Panc1 (cell line): ENCODE measurements at places on chromosomes 11 and 22. TPM values are rescaled to one million over a fixed set of nuclear protein-coding genes. Genes with fewer than 3 reads are reported as not detected.
A peak's percentile ranks its signal among the peaks of the same experiment; 100 is the strongest.

DNA sequence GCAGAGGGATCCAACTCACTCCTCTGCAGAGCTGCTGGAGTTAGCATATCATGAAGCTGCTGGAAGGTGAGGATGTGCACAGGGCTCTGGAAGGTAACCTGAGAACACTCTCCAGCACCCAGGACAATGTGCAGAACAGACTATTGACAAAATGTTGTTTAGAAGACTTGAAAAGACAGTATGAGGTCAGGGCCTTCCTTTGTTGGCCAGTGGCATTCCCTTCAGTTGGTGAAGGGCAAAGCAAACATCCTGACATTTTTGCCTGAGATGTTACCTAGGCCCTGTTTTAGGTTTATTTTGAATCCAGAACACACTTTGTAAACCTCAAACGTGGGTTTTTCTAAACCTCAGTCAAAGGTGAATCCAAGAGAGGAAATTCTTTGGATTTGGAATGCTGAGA lies 67.8 kb downstream of the DEPDC5 start:
- DNase-seq: no peak

LINC01488 gene
- total RNA-seq: not detected

DNA sequence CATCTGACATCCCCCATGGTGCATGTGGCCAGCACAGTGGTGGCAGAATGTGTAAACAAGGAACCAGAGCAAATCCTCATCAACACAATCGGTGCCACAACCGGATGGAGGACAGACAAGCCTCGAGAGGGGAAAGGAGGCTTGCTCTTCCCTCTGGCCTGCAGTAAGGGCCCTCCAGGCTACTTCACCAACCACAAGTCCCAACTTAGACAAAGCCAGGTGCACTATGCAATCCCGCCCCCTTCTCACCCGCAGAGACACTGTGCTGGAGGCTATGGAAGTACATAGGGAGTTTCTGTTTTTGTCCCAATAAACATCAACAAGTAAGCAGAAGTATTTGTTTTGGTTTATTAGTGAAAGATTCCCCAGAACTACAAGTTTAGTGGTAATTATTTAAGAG lies 54.3 kb downstream of the SPATA19 start:
- no peak for DNase-seq

OR6A2 gene
- 0.15 TPM for total RNA-seq

GRCh38 chr11:12668166-12668565 lies 6.1 kb upstream of the TEAD1 start:
- no peak for DNase-seq

DNA sequence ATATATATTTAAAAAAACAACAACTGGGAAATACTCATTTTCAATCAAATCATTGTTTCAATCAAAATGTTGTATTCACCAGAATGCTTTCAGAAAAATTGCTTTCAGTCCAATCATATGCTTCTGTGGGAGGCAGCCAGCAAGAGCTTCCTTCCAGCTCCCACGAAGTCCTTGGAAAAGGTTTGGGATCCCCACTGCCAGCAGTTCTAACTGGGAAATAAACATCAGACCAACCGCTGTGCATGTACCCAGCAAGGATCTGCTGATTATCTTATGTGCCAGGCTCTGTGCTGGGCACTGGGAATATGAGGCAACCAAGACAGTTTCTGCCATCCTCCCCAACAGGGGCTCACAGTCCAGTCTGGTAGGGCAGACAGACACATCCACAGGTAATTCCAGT lies 10.8 kb downstream of the RPS13 start:
- no peak for DNase-seq

FAM227A gene
- total RNA-seq: 2.4 TPM

POU2F3 gene
- total RNA-seq: not detected

- DNase-seq: no peak
Measured at GRCh38 chr11:47108214-47108613, 68.5 kb downstream of the ARFGAP2 start.

DNA sequence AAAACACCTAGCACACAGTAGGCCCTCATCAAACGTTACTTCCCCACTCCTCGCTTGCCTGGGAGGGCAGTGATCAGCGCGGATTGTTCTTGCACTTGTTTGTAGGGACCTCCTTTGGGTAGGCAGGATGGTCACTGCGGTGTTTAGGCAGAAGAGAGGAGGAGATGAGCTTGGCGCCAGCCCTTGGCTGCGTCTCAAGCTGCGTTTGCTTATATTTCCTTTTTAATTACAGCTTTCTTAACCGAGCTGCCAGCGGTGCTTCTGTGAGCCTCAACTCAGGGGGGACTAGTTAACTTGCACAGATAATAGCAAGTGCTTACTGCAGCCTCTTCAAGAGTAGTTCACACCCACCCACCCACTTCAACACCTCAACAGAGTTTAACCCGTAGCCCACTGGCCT lies 15.1 kb downstream of the IFT27 start:
- no peak for DNase-seq

DNA sequence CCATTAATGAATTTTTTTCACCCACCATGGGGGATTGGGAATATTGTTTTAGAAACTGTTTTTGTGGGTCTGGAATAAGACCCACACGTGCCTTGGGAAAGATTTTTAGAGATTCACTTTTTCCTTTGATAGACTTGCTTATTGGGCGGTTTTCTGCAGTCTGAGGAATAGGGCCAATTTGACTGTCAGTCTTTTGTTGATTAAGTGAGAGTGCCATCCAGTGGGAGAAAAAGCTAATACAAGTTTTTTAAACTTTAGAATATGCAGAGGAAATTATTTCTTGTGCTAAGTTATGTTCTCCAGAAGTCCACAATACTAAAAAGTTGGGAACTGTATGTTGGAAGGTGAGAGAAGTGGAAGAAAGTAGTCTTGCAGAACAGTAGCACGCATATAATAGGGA lies 56.1 kb downstream of the PRMT3 start:
- DNase-seq: peak; percentile 2

RASSF10 gene
- not detected for total RNA-seq

- no peak for DNase-seq
Measured at GRCh38 chr11:64624883-64625481, 34.0 kb downstream of the SLC22A12 start.

DNA sequence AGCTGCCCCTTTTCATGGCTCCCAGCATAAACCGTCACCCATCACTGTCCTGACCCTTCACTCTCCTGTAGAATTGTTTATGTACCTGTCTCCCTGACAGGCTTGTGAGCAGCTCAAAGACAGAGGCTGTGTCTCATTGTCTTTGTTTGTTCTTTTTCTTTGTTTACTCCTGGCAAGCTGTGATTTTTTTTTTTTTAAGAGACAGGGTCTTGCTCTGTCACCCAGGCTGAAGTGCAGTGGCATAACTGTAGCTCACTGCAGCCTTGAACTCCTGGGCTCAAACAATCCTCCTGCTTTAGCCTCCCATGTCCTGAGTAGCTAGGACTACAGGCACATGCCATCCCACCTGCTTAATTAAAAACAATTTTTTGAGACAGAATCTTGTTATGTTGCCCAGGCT lies 9.7 kb downstream of the ARHGAP1 start:
- DNase-seq: no peak

DNA sequence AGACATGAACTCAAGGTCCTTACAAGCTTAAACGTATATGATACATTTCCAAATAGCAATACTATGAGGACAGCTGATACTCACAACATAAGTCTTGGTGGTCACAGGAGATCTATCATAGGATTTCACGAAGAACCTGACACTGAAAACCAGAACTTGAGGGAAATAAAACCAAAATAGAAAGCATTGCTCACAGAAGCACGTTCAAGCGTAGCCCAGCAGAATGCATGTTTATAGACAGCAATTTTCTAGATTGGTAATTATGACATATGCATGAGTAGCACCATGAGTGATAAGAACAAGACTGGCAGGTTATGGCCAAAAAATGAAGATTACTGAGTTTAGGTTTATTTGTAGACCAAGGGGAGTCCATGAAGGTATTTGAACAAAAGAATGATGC lies 243.5 kb downstream of the ETS1 start:
- DNase-seq: no peak

SMTNL1 gene
- not detected for total RNA-seq

KREMEN1 gene
- 2.2 TPM for total RNA-seq

OR5D16 gene
- total RNA-seq: not detected

GRCh38 chr11:60098508-60098907 lies 10.0 kb downstream of the MS4A2 start:
- DNase-seq: no peak

- peak; percentile 98 for DNase-seq
Measured at GRCh38 chr11:75814677-75815344, at the start of gene UVRAG. Gene UVRAG (plus strand): TSS chr11:75815210. CDS start chr11:75815408, 198 bp downstream.

DNA sequence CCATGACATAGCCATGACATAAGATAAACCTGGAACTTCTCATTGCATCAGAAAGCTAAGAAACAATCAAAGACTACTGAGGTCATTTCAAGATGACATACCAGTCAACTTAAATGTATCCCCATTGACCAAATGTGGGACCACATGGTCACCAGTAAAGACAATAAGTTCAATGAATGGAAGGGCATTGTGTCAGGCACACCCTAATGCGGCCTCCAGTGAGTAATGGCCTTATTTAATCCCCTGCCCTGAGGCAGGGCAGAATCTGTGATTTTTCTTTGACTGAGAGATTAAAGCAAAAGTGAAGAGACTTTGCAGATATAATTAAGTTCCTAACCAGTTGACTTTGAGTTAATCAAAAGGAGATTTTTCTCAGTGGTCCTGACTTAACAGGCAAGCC lies 17.3 kb upstream of the SYT8 start:
- DNase-seq: no peak

KCNQ1 gene
- total RNA-seq: 1.0 TPM

OR51B2 gene
- total RNA-seq: not detected

DNA sequence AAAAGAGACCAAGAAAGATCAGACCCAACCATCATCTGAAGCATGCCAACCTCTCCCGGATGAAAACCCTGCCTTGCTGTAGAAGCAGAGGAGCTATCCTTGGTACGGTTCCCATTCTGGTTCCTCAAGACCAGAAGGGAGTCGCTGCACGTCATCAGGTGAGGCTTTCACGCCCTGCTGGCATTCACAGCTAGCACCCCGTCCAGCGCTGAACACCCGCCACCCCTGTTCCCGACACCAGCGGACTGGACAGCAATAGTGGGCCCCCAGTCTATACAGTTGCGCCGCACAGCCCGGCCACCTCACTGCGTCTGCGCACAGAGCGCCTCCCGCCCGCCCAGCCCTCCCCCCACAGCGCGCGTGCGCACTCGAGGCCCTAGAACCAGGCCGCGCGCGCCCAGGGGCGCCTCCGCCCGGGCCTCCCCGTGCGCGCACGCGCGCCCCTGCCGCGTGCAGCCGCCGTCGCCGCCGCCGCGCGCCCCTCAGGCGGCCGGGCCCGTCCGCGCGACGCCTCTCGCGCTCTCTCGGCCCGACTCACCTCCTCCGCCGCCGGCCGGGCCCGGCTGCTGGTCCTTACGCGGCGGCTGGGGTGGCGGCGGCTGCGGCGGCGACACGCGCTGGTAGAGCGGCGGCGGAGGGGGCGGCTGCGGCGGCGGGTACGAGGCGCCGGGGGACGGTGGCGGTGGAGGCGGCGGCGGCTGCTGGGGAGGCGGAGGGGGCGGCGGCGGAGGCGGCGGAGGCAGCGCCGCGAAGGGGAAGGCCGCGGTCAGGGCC lies 706 bp downstream of the SF1 start:
- no peak for DNase-seq

DNA sequence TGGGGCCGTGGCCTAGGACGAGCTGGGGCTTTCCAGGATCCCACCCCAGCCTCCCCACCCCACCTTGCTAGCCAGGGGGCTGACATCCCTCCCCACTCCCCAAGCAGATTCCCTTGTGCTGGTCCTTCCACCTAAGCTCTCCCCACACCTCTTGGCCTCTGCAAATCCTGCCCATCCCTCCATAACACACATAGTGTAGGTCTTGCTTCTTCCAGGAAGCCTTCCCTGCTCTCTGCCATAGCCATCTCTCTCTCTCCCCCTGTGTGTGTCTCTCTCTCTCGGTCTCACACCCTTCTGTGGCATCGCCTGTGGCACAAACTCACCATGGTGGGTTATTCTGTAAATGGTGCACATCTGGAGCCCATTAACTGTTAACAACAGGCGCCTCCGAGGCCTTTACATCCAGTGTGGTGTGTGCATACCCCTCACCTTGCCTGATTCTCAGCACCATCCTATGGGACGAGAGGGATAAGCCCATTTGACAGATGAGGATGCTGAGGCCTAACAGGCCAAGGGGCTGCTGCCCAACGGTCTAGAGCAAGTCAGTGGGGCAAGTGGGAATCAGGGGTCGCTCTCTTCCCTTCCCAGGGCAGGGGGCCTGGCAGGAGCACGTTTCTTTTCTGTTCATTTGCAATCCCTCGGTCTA lies 22.2 kb upstream of the PICK1 start:
- no peak for DNase-seq

DNA sequence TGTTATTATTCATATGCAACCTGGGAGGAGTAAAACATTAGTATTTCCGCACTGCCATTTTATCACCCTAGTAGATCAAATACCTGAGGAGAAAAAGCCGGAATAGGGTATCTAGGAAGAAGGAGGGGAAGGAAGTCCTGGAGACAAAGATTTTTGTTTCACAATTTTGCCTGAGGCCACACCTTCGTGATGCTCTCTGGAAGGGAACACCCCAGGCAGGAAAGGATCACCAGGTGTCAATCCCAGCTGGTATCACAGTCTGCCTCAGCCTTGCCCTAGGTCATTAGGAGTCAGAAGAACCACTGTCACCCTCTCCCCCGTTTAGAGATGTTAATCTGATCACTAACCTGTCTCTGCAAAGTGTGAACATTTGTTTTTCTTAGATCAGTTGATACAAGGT lies 35.4 kb upstream of the IGSF9B start:
- no peak for DNase-seq

DNA sequence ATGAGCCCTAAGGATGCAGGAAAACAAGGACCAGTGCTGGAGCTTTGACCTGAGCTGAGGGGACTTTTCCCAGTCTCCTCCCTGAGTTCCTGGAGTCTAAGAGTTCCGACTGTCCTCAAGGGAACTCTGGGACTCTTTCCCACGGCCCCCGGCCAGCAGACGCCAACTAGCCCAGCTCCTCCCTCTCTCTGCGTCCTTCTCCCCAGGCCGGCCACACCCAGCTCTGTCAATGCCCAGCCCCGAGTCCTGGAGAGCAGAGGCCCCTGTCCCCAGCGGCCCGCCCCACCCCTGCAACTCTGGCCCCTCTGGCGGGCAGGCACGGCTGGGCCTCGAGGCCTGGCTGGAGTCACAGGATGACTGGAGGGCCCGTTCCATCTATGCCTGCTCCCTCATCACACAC lies 29.8 kb downstream of the NECTIN1 start:
- no peak for DNase-seq

RAG2 gene
- total RNA-seq: 0.10 TPM

- no peak for DNase-seq
Measured at GRCh38 chr22:46295277-46295971, 1.2 kb upstream of the GTSE1 start.

DNA sequence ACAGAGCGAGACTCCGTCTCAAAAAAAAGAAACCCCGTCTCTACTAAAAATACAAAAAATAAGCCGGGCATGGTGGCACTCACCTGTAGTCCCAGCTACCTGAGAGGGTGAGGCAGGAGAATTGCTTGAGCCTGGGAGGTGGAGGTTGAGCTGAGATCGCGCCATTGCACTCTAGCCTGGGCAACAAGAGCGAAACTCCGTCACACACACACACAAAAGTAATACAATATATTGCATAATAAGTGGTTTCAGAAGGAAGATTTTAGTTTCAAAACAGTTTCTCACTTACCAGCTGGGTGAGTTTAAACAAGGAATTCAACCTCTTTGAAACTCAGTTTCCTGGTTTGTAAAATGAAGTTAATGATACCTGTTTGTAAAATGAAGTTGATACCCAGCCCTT lies 32.7 kb upstream of the HTR3A start:
- DNase-seq: no peak

- DNase-seq: no peak
Measured at GRCh38 chr11:15136166-15136565, 21.4 kb downstream of the INSC start.

- peak; percentile 33 for DNase-seq
Measured at GRCh38 chr11:59754859-59755700, at the start of gene STX3. Gene STX3 (plus strand): TSS chr11:59755376. CDS start chr11:59755606, 230 bp downstream.
